ENCODE measurements at places on chromosomes 6 and 20.

DNA sequence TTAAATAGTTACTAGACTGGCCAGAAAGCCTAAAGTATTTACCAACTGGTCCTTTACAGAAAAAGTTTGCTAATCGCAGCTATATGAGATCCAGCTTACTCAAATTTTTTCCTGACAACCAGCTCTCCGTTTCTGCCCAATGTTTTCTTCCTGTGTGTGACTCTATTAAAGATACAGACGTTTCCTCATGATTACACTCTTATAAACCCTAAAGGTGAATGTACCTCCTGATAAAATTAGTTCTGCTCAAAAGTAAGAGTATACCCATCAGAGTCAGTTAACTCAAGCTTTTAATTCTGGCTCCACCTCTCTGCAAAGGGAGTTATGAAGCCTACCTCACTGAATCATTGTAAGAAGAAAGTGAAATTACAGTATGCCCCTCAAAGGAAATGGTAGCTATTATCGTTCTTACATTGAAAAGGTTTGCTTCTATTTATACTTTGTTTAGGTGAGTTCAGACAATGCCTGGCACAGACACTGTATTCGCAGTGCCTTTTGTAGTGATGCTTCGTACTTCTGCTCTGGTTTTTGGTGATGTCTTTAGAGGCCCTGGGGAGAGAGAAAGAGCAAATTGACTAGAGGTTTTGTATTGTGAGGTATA lies 10.2 kb upstream of the MROH8 start:
- DNase-seq: no peak

- DNase-seq: no peak
These were observed at the start of gene RCAN2 for GRCh38 chr6:46491201-46491627. TSS of gene RCAN2 (minus strand) at chr6:46491449.

- no peak for DNase-seq
These were observed 8.0 kb upstream of the COMMD7 start for GRCh38 chr20:32751293-32751692.

GRCh38 chr6:14765106-14765505 lies 480.8 kb upstream of the JARID2 start:
- peak; percentile 20 for DNase-seq

DNA sequence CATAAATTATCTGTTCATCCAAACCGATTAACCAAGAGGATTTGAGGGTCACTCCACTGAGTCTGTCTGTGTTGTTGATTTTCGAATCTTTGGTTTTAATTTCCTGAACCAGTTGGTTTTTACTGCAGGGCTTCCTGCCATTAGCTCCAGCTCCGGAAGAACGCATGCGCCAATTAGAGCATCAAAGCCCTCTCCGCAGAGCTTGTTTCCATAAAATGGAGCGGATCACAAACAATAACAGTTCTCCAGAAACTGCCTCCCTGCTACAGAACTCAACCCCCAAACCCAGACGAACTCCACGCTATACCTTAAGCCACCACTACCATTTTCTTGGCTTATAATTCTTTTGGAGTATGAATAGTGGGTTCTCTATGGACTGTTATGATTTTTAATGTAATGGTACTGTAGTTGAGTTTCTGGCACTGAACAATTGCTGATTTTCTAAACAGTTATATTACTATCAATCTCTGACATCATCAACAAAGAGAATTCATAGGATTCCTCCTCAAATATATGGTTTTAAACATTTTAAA lies 13.8 kb downstream of the TFAP2A start:
- DNase-seq: no peak

DNA sequence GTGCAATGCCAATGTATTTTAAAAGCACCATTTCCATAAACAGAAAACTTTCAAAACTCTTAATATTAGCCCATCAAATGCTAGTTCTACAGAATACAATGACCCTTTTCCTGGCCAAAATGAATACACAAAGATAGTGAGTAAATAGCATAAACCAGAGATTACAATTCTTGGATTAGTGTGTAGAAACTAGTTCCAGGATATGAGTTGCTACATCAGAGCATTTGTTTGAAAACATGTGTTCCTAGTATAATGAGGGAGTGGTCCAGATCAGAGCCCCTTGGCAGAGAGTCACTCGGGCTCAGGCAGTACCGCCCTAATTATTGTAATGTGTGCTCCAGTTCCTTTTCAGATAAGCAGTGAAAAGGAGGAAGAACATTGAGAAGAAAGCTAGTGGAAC lies 63.7 kb upstream of the COL21A1 start:
- no peak for DNase-seq

- DNase-seq: no peak
These were observed 9.0 kb upstream of the MRGBP start for GRCh38 chr20:62787321-62787720.

- peak; percentile 65 for DNase-seq
These were observed 14.2 kb upstream of the PREX1 start for GRCh38 chr20:48841875-48842529.

- DNase-seq: no peak
These were observed 28.4 kb downstream of the FOXA2 start for GRCh38 chr20:22555791-22556564.

DNA sequence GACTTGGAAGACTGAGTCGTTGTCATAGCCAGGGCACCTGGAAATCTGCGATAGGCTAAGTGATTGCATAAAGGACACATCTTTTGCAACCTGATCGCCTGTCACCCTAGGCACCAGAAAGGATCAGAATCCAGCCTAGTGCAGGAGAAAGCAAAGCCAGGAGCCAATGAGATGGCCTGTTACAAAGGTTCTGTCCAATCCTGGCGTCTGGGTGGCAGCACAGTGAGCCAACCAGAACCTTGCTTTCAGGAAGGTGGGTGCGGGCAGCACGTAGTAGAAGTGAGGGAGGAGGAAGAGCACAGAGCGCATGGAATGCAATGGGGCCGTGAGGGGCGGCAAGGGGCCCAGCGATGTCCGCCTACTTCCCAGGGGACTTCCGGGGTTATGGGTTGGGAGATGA lies 120.4 kb upstream of the GGTLC1 start:
- no peak for DNase-seq

GRCh38 chr20:45344168-45344860 lies 3.9 kb downstream of the SDC4 start:
- peak; percentile 87 for DNase-seq

GRCh38 chr6:144158133-144158532 lies 7.8 kb downstream of the STX11 start:
- DNase-seq: no peak

DNA sequence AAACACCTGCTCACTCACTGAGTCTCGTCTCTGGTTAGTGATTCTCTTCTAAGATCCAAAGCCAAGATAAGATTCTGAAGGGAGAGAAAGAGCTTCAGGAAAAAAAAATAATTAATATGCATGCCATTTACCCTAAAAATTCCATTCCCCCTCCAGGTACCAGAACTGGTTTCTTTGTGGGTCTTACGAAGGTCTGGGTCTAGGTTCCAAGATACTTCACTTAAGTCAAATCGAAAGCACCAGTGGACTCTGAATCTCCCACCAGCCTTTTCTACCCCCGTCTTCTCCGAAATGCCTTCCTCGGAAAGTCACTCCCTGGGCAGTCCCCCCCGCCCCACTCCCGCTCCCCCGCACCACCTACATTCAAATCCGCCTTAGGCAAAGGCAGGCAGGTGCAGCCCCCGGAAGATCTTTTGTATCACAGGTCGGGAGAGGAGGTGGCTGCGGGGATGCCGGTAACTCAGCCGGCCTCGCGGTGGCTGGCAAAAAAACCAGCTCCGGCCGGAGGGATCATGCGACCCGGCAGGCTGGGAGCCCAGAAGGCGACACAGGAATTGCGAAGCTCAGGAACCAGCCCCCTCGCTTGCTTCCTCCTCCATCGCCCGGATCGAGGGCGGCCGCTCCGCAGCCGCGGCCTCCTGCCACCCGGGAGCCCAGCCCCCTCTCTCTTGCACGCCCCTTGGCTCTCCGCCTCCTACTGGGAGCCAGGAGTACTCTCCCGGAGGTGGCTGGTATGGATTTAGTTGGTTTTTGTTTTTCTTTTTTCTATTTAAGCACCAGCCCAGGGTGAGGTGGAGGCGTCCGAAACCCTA lies at the start of gene BCL2L1:
Gene BCL2L1, minus strand, starts transcription at position 612 of the 812 bp plus-strand sequence. CDS start 650 bp downstream, outside the sequence.
- no peak for DNase-seq

- DNase-seq: no peak
These were observed 2.2 kb downstream of the HSPA1B start for GRCh38 chr6:31829633-31830283.

DNA sequence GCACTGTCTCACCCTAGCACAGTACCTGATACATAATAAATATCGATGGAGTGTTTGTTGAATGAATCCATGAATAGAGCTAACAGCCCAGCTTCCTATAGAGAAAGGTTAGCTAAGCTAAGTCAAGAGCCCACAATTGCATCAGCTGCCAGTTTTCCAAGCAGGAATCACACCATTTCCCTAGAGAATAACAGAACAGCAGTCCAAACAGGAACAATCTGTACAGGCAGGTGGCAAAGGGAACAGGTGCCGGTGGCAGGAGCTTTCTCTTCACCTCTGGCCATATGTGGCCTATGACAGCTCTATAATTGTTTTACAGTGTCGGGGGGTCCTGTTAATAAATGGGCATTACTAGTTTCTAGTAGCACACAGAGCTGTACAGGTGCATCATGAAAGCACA lies 38.8 kb downstream of the ISM1 start:
- DNase-seq: no peak

DNA sequence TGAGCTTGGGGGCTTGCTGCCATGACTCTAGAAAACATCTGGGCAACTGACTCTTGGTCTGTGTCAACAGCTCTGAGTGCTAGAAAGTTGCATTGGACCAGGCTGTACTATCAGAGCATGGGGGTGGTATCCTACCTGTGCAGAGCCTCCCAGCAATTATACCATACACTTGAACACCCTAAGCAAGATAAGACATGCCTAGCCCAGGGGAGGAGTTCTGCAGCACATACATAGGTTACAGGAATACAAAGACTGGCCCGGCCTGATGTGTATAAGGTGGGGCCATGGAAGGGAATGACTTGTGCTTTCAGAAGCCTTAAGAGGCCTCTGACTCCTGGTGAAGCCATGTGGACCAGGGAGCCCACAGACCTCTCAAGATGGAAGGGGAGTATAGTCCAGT lies 11.4 kb upstream of the MOCS1 start:
- DNase-seq: no peak

- no peak for DNase-seq
These were observed 6.7 kb downstream of the ZFAND3 start for GRCh38 chr6:37826188-37826587.

GRCh38 chr6:28940294-28940857 lies 16.6 kb upstream of the TRIM27 start:
- DNase-seq: peak; percentile 44

DNA sequence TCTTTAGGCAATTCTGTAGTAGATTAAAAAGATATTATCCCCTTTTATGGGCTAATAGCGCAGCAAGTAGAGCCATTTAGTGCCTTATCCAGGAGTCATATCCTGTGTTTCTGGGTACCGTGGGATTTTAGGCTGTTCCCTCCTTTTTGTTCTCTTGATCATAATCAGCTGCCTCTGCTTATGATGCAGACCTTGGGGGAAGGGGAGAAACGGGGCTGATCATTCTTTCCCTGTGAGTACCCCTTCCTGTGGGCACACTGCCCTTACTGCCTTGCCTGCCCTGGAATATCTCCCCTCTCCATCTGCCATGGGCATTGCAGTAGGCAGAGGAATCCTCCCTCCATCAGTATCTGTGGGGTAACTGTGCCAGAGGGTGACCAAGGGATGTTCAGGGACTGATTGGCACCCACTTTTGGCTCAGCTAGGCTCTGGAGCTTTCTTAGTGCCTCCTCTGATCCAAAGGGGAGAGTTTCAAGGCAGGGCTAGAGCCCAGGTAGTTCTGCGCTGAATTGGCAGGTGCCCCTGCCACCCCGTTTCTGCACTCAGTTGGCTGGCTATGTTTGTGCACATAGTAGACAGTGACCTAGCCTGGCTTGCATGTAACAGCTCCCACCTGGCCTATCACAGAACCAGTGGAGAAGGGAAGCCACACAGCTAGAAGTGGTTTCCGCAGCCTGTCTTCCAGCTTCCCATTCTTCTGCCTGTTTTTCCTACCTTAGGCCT lies 103.3 kb downstream of the FIG4 start:
- DNase-seq: peak; percentile 66

DNA sequence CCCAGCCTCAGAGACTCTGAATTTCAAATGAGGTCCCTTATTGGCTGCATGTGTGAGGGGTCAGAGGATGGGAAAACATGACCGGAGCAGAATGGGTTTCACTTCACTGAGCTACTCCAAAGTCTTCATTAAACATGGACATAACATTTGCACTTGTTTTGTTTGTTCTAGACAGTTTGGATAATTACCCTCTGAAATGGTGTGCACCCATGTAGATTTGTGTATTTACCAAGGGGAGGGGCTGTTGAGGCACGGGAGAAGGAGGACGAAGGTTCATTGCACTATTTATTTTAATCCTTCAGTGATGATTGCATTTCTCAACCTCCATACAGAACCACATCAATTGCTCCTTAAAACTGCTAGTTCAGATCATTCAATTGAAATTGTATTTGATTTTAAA lies 364.2 kb downstream of the TFAP2B start:
- no peak for DNase-seq

GRCh38 chr6:156889469-156889868 lies 112.3 kb downstream of the ARID1B start:
- DNase-seq: no peak

DNA sequence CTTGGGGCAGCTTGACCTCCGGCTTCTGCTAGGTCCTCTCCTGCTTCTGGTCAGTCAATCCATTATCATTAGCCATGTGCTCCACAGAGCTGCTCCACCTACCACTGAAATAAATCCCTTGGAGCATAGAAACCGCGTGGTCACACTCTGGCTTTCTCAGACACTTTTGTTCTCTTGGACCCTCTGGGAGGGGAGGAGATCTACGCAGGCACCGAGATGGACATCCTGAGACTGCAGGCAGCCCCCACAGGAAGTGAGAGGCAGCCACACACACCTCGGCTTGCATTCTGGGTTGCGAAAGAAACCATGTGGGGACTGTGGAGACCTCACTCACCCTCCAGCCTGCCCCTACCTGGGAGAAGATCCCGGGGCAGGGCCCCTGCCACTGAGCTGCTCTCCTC lies 79.5 kb downstream of the FYN start:
- DNase-seq: no peak

- no peak for DNase-seq
These were observed 279.2 kb upstream of the CNR1 start for GRCh38 chr6:88445188-88445965.

DNA sequence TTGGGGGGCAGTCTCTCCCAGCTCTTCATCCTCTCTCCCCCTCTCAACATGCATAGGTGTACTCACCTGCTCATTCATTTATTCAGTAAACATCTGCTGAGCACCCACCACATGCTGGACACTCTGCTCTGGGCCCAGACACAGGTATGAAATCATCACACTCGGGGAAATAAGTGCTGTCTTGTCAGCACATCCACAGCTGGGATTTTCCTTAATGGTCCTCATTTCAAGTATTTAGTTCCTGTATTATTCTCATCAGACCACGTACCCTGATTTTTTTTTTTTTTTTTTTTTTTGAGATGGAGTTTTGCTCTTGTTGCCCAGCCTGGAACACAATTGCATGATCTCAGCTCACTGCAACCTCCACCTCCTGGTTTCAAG lies 19.4 kb downstream of the RAB5IF start:
- DNase-seq: no peak

DNA sequence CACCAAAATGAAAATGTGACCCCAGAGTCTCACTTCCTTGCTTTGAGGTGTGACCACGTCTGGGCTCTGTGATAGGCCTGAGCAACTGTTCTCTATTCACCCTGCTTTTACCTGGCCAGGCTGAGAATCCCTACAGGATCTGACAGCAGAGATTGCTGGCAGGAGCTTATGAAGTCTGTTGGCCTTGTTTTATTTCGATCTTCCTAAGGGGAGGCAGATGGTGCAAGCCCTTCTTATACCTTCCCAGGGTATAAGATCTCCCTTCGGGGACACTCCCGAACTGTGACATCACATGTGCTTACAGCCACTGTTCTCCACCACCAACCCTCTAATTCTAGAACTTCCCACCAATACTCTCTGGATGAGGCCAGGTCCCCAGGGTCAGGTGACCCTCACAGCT lies 26.8 kb downstream of the MYT1 start:
- no peak for DNase-seq

GRCh38 chr6:22621028-22621427 lies 51.7 kb downstream of the HDGFL1 start:
- DNase-seq: no peak
